Stimulated activated CD8-positive, alpha-beta memory T cell treated with anti-CD3 and anti-CD28 coated beads, Interleukin-15, amount 100 ng/mL, for 24 hours (primary cell): ENCODE measurements at places on chromosomes 3 and 15.

DNA sequence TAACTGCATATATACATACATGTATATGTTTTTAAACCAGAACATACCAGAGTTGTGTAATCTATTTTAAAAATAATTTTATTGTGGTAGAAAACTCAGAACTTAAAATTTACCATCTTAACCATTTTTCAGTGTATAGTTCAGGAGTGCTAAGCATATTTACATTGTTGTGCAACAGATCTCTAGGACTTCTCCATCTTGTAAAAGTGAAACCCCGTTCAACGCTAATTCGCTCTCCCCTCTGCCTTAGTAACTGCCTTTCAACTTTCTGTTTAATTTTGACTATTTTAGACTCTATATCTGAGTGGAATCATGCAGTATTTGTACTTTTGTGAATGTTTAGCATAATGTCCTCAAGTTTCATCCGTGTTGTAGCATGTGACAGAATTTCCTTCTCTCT lies 51.8 kb upstream of the SSR3 start:
- no peak for DNase-seq

- no peak for DNase-seq
These were observed 82.7 kb downstream of the IL1RAP start for GRCh38 chr3:190596349-190597285.

GRCh38 chr15:84793431-84794161 lies 23.6 kb upstream of the ALPK3 start:
- DNase-seq: no peak

- DNase-seq: no peak
These were observed 17.7 kb upstream of the NR2F2 start for GRCh38 chr15:96312641-96313335.

DNA sequence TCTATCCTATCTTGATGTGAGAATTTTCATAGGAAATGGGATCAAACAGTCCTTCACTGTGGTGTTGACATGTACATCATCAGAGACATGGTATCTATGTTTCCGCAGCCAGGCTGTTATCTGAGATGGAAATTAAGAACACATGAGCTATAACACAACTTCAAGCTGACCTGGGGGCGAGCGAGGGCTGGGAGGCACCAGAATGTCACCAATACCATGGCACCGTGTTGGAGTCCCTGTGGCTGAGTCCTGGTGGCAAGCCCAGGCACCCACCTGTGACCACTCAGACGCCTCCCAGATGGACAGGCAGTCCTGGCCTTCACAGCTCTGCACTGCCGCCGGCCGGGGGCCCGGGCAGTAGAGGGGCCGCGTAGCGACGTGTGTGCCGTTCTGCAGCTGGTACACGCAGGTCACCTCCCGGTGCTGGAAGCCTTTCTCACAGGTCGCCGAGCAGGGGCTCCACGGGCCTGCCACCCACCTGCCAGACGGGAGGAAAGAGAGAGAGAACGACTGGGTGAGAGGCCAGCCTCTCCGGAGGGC lies 263.9 kb upstream of the LYSMD4 start:
- no peak for DNase-seq

- DNase-seq: no peak
These were observed 26.5 kb downstream of the RPLP1 start for GRCh38 chr15:69479081-69479480.

GRCh38 chr15:100461049-100461448 lies 67.7 kb downstream of the CERS3 start:
- DNase-seq: no peak

- no peak for DNase-seq
These were observed 92.0 kb downstream of the PDE8A start for GRCh38 chr15:85073556-85074194.

GRCh38 chr3:46070595-46071093 lies 43.4 kb upstream of the XCR1 start:
- DNase-seq: no peak

DNA sequence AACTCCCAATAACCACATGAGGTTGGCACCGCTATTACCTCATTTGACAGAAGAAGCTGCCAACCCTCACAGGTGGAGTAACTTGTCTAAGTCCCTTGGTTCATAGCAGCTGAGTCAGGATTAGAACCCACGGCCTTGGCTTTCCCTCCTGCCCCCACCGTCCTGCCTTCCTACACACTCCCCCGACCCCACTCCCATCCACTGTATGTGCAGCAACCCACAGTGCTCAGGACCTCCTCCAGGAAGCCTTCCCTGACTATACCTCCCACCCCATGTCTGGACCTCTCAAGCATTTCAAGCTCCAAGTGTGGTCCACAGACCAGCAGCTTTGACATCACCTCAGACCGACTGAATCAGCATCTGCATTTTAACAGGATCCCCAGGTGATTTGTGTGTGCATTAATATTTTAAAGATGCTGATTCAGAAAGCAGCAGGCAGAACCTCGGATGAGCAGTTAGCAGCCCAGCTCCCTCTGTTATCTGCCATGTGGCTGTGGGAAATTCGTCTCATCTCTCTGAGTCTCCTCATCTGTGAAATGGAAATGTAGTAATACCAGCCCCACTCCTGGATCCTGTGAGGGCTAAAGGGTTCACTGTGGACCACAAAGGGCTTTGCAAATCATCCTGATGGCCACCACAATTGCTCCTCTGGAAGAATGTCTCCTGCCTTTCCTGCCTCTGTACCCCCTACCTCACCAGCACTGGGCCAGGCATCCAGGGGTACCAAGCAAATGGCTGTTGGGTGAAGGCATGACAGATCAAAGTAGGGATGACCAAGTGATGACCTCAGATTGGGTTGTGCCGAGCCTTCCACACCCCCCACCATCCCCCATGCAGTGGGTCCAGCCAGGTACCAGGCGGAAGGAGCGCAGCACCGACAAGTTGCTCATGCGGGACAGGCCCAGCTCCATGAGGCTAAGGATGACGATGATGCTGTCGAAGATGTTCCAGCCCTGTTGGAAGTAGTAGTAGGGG lies 62.7 kb downstream of the SCN5A start:
- DNase-seq: no peak

- DNase-seq: no peak
These were observed 52.7 kb upstream of the SPATA12 start for GRCh38 chr3:57007521-57008460.

GRCh38 chr15:74233851-74234597 lies 2.1 kb upstream of the CCDC33 start:
- DNase-seq: no peak

- no peak for DNase-seq
These were observed 214.9 kb upstream of the ARRDC4 start for GRCh38 chr15:97745481-97746071.

GRCh38 chr3:128760881-128761280 lies 34.9 kb downstream of the RAB7A start:
- no peak for DNase-seq

DNA sequence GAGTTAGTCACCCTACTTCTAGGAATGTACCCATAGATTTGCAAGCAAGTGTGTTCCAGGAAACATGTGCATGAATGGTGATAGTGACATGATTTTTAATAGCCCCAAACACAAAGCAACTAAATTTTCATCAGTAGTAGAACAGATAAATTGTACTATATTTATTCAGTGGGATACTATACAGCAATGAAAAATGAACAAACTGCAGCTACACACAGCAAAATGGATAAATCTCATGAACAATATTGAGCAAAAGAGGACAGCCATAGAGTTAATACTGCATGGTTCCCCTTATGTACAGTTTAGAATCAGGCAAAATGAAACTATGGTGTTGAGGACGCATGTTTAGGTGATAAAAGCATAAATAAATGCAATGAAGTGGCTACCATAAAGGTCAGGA lies 26.0 kb downstream of the MESP1 start:
- no peak for DNase-seq

GRCh38 chr3:71997066-71997653 lies 212.2 kb upstream of the PROK2 start:
- DNase-seq: no peak

- no peak for DNase-seq
These were observed 68.7 kb upstream of the ARHGEF3 start for GRCh38 chr3:56870436-56870835.

- DNase-seq: peak; percentile 81
These were observed 8.3 kb downstream of the ANKRD63 start for GRCh38 chr15:40274350-40275274.

DNA sequence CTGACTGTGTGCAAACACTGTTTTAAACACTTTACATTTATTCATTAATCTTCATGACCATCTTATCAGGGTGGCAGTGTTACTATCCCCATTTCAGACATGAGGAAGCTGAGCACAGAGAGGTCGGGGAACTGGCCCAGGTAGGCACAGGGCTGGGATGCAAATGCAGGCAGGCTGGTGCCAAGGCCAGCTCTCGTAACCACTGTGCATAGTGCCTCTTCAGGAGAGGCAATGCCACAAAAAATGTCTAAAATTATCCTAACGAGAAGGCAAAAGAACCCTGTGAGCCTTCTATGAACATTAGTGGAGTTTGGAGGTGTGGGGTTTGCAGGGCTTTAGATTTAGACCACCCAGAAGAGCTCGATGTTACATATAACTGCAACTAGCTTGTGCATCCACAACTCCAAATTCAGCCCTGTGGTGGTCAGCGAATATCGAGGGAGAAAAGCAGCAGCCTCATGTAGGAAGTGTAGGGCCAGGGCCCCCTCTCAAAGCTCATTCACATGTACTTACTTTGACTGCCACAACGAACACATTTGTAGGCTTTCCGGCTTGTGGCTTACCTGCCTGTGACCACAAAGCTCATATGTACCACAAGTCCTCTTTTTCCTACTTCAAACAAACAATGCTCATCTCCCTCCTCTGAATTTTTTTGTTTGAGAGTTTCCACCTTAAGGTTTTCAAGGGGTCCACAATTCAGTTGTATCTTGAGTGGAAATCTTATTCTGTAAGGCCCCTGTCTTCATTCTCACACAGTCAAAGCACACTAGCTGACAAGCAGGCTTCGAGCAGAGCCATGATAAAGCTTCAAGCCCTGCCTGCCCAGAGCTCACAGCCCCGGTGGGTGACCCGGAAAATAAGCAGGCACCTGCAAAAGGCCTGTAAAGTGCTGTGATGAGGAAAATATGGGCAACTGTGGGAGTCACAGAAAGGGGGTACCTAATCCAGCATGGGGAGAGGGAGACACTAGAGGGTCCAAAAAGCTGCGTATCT lies 722.9 kb upstream of the CFAP20DC start:
- no peak for DNase-seq

DNA sequence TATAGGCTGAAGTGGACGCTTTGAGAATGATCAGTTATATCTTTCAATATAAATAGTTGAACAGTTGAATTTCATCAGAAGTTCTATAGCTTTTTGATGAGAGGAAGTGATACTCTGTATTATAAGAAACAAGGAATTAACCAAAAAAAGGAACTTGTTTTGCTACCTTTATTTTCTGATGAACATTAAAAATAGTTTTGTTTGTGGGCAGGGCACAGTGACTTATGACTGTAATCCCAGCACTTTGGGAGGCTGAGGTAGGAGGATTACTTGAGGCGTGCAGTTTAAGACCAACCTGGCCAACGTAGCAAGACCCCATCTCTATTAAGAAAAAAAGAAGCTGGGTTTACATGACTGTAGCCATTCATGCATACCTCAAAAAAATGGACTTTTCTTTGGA lies 16.7 kb downstream of the BLOC1S6 start:
- DNase-seq: no peak
